Natural killer cell (primary cell): ENCODE measurements at places on chromosomes 3 and 15. TPM values are rescaled to one million over a fixed set of nuclear protein-coding genes. Genes with fewer than 3 reads are reported as not detected.

USF3 gene
- 41.8 TPM for total RNA-seq

SEMA5B gene
- total RNA-seq, result not detected

GYG1 gene
- total RNA-seq, result 46.6 TPM

DNA sequence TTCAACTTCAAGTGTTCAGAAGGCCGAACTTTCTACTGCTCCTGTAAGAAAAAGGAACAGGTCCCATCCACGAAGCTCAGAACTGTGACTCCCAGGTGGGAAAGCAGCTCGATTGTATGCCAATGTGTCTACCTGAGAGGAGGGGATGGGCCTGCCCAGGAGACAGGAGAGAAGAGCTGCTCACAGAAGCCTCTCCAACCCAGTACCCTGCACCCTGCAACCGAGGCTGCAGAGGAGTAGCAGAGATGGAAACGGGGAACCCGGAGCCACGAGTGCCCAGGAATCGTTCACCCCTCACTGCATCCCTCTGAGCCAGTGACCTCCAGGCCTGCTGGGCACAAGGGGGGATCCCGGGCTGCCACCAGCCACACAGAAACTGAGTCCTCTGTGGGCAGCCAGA lies 86.5 kb upstream of the PRR23E start:
- H3K4me3 ChIP-seq, result no peak overlapping the region
- no peak for DNase-seq
- no peak overlapping the region for H3K27ac ChIP-seq
- H3K27me3 ChIP-seq, result no peaks in the 10 kb centered on the region
- no peaks in the 10 kb centered on the region for H3K4me1 ChIP-seq
- H3K36me3 ChIP-seq, result no peaks in the 10 kb centered on the region

DNA sequence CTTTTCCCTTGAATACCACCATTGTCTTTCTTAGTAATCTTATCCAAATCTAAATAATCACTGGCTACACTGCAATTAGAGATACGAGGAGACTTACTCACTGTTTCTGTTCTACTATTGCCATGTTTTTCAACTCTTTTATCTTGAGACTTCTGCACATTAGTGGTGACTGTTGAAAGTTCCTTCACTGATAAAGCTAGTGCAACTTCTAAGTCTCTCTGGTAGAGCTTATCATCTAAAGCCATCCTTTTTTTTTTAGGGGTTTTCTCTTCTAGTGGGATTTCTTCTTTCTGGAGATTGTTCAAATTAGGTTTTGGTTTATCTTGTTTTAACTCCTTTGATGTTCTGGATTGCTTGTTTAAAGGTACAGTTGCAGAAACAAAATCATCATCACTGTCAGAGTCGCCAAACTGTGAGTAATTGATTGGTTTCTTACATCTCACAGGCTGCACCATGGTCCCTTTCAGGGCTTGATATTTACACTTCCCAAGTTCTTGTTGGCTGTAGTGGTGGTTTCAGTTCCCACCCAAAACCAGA lies 37.7 kb downstream of the NCK1 start:
- H3K27ac ChIP-seq, result no peak overlapping the region
- H3K36me3 ChIP-seq, result no peaks in the 10 kb centered on the region

DNA sequence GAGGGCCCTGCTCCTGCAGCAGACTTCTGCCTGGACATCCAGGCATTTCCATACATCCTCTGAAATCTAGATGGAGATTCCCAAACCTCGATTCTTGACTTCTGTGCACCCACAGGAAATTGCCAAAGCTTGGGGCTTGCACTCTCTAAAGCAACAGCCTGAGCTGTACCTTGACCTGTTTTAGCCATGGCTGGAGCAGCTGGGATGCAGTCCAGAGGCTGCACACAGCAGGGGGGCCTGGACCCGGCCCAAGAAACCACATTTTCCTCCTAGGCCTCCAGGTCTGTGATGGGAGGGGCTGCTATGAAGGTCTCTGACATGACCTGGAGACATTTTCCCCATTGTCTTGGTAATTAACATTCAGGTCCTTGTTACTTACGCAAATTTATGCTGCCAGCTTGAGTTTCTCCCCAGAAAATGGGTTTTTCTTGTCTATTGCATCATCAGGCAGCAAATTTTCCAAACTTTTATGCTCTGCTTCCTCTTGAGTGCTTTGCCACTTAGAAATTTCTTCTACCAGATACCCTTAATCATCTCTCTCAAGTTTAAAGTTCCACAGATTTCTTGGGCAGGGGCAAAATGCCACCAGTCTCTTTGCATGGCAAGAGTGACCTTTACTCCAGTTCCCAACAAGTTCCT lies 11.8 kb upstream of the MYO5A start:
- H3K27me3 ChIP-seq, result no peaks in the 10 kb centered on the region
- no peak for DNase-seq
- no peak overlapping the region for H3K4me3 ChIP-seq
- peaks cover 6% of the 10 kb centered on the region for H3K4me1 ChIP-seq

DNA sequence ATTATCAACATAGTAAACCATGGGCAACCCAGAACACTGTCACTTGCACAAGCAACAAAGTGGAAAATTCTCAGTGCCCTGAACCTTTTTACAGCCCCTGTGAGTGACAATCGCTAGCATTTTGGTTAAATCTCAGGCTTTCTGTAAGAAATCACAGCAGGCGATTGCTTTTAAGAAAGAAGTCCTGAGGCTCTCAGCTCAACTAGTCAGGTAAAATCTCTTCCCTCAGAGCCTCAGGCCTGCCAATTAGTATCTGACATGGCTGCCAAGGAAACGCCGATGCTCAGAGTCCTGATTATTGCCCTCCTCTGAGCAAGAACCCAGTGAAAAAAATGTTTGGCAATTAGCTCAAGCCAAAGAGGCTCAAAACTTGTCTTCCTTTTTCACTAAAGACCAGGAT lies 530.8 kb downstream of the DIPK2A start:
- H3K4me1 ChIP-seq, result no peaks in the 10 kb centered on the region
- no peak overlapping the region for H3K27ac ChIP-seq
- H3K36me3 ChIP-seq, result no peaks in the 10 kb centered on the region
- no peaks in the 10 kb centered on the region for H3K27me3 ChIP-seq
- no peak overlapping the region for H3K4me3 ChIP-seq
- no peak for DNase-seq
